ENCODE measurements at places on chromosomes 3 and 15.

DNA sequence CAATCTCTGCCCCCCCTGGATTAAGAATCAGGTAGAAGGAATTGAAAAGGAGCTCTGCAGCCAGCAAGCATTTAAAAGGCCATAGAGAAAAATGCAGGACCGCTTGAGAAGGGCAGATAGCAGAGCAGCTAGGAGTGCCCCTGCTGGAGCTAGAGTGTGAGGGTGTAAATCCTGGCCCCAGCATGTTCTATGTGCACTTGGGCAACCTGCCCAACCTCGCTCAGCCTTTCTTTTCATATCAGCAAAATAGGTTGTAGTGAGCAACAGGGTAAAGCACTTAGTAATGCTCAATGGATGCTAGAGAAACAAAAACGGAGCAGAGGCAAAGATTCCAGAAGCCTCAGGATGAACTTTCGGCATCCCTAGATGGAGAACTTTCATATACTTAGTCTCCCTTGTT lies 25.0 kb upstream of the THBS1 start:
- DNase-seq: peak; percentile 6

GRCh38 chr3:65758438-65758837 lies 280.3 kb downstream of the MAGI1 start:
- no peak for DNase-seq

DNA sequence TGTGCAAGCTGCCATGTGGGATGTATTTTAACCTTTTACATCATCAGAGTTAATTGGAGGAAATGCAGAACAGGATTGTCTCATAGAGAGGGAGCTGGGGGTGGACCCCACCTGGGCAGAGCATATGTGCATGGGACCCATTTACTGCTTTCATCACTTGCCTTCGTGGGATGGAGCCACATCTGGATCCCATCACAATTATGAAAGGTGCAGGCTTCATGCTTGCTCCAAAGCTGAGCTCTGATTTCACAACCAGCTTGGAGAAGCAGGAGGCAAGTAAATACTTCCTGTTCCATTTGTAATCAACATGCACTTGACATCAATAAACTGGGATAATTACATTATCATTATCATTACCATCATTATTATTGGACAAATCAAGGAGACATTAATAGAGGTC lies 161.9 kb downstream of the ALDH1A2 start:
- no peak for DNase-seq

DNA sequence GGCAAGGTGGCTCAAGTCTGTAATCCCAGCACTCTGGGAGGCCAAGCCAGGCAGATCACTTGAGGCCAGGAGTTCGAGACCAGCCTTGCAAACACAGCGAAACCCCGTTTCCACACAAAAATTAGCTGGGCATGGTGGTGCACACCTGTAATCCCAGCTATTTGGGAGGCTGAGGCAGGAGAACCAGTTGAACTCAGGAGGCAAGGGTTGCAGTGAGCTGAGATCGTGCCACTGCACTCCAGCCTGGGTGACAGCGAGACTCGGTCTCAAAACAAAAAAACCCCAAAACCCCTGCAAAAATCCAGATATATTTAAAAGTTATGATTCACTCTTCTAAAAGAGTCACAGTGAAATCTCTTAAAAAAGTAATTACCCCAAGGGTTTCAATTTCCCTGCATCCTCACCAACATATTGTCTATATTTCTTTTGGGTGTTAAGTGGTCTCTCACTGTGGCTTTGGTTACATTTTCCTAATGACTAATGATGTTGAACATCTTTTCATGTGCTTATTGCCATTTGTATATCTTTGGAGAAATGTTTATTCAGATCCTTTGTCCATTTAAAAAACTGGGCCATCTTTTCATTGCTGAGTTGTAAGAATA lies 73.2 kb upstream of the UBP1 start:
- DNase-seq: no peak

GRCh38 chr3:16936676-16937230 lies 52.0 kb downstream of the PLCL2 start:
- DNase-seq: no peak

DNA sequence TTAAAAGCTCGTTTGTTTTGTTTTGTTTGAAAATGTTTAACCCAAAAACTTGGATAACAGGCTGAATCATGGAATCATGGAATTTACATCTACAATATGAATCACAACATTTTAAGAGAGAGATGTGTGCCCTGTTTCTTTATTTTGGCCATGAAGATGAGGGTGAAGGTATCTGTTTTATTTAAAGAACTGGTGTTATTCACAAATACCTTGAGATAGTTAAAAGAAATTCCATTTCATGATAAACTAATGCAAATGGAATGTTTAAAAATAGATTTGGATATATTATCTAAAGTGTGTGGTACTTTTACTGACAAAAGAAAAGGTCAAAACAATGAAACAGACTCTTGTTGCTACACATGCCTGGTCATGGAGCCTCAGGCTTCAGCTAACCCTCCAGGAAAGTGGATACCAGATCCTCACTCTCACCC lies 486.0 kb upstream of the CFAP20DC start:
- no peak for DNase-seq
